T follicular helper cell (primary cell): ENCODE measurements at places on chromosomes 1 and 21.

GRCh38 chr21:43025636-43026180 is 49.9 kb downstream of the CBS start:
- no peak for DNase-seq

DNA sequence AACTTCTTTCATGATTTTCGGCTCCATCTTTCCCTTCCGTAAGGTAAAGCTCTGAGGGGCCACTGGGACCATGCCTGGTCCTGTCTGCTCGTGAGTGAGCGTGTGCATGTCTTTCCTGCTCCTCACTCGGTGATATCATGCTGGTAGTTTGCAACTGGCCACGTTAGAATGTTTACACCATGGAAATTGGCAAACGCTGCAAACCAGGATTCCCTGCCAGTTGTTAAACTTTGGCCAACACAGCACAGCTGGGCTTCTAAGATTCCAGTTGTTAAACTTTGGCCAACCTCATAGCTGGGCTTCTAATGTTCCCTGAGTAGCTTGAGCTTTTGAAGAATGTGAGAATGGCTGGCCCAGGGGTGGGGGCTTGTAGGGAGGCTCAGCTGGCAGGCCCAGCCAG is 68.0 kb upstream of the ACTL8 start:
- DNase-seq = no peak

GRCh38 chr1:196317535-196318522 is 290.4 kb downstream of the KCNT2 start:
- DNase-seq = no peak

- DNase-seq = no peak
Observed at GRCh38 chr21:38178653-38179470, 77.9 kb upstream of the KCNJ15 start.

GRCh38 chr1:90768098-90768497 is 51.0 kb upstream of the BARHL2 start:
- DNase-seq = no peak

GRCh38 chr1:88647249-88647645 is 36.8 kb upstream of the PKN2 start:
- no peak for DNase-seq

- DNase-seq = no peak
Observed at GRCh38 chr1:184648856-184649201, 105.8 kb downstream of the EDEM3 start.

- no peak for DNase-seq
Observed at GRCh38 chr1:210159211-210159610, 73.4 kb upstream of the SERTAD4 start.

DNA sequence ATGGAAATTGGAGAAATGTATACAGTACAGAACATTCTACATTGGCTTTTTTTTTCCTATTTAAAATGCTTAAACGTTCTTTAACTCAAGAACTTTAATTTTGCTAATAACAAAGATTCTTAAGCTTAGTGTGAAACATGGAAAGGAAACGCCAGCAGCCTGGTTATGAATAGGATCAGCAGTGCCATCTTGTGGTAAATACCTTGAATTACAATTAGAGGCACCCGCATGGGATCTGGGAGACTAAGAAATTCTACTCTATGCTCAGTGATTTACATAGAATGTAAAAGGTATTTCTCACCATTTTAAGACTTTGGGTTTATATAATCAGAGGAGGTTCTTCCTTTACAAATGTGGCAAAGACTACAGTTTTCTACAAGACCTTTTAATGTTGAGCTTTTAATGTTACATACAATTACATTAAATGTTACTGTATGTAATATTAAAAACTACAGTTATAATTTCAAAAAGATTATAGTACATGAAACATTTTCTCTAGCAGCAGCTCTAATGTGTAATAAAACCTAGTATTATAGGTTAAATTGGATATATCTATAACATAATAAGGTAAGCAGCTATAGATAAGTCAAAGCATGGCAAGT is 32.1 kb upstream of the APOBEC4 start:
- DNase-seq = no peak

GRCh38 chr1:185317886-185318310 is 855 bp upstream of the IVNS1ABP start:
- peak; percentile 66 for DNase-seq

GRCh38 chr1:180265871-180266270 is 35.8 kb downstream of the LHX4 start:
- DNase-seq = no peak

GRCh38 chr1:171366085-171366484 is 52.1 kb downstream of the FMO4 start:
- no peak for DNase-seq

DNA sequence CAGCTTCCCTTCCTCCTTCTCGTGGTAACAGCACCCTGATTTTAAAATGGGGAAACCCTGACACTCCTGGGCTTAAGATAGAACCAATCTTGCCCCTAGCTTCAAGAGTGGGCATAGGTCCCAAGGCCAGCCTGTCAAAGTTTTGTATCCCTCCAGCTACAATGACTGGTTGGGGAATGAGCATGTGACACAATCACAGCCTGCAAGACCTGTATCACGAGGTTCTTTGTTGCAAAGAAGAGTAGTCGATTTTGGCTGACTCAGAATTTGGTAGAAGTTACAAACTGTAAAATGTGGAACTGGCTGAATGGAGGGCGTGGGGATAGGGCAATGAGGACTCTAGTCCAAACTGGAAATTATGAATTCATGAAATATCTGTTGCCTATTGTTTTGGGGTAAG is 18.7 kb downstream of the CTSK start:
- DNase-seq = no peak

DNA sequence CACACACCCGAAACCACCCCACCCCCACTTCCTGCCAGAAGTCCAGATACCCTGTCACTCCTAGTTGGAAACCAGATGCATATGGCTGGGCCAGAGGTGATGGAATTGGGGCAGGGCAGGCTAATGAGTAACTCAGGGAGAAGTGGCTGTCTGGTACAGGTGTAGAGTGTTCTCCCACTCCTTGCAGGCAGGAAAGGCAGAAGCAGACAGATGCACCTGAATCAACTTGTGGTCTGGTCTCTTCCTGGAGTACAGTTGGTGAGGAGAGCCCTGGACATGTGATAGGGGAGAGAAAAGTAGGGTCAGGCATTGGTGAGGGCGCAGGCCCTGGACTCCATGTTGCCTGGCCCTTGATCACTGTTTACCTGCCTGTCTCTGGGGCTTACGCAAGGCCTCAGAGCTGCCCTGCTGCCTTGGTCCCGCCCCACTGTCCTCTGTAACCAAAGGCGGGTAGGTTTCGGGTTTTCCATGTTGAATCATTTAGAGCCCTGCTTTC is 2.5 kb downstream of the CGN start:
- no peak for DNase-seq
